ENCODE measurements at places on chromosomes 2 and 18. TPM values are rescaled to one million over a fixed set of nuclear protein-coding genes. Genes with fewer than 3 reads are reported as not detected.

- H3K27ac ChIP-seq = no peak overlapping the region
- DNase-seq = no peak
- H3K36me3 ChIP-seq = no peaks in the 10 kb centered on the region
- no peaks in the 10 kb centered on the region for H3K4me1 ChIP-seq
- no peak overlapping the region for H3K4me3 ChIP-seq
Observed at GRCh38 chr18:45399643-45400042, 215.6 kb upstream of the SLC14A2 start.

DNA sequence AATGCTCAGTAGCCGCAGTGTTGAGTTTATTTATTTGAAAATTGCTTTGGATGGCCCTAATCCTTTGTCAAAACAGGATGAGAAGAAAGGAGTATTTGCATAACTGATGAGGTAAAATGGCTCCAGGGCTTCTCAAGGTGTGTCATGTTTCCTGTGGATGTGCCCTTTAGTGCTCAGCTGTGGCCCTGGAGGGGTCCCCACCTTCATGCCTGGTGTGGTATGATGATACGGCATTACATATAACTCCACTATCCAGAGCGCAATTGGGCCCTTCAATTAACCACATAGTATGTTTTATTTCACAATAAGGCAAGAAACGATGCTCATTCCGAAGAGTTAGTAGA, 39.8 kb upstream of the TMEM178A start:
- H3K36me3 ChIP-seq = no peaks in the 10 kb centered on the region
- H3K4me3 ChIP-seq = no peak overlapping the region
- H3K27me3 ChIP-seq = no peaks in the 10 kb centered on the region
- H3K4me1 ChIP-seq = peaks cover 14% of the 10 kb centered on the region
- H3K27ac ChIP-seq = no peak overlapping the region

DNA sequence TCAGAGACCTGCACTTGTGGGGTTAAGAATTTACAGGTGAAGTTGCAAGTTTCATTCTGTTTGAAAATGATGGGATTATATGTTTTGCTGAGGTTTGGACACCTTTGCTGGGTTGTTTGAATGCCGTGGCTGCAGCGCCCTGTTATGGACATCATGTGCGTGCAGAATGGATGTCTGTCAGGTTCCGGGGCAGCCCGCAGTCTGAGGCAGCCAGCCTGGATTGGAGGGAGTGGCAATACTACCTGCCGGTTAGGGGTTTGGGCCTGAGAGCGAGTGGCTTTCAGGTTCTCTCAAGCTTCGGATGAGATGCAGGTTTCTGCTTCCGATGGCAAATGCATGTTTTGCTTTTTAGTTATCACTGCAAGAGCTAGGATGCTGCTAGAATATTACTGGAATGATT, 1.1 kb downstream of the CASP8 start:
- H3K27me3 ChIP-seq = no peaks in the 10 kb centered on the region
- no peak for DNase-seq
- H3K4me3 ChIP-seq = no peak overlapping the region
- no peak overlapping the region for H3K27ac ChIP-seq

GRCh38 chr18:55102501-55102900, 143.2 kb upstream of the CCDC68 start:
- no peaks in the 10 kb centered on the region for H3K36me3 ChIP-seq
- H3K27ac ChIP-seq = no peak overlapping the region
- H3K27me3 ChIP-seq = no peaks in the 10 kb centered on the region
- DNase-seq = no peak
- no peaks in the 10 kb centered on the region for H3K4me1 ChIP-seq

DNA sequence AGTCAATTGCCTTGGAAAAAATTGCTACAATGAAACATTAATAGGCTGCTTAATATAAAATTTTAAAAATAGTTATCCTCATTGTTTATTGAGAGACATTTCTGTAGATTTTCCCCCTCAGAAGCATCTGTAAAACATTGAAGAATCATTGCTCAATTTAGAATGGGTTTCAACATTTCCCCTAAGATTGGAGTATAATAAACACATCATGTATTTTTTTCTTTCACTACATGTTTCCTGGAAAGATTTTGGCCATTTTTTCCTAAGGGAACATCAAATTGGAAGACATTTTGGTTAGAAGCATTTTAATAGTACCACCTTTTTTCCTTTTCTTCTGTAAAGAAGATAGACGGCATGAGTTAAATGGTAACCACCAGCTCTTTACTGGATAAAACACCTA, 443.2 kb upstream of the SPHKAP start:
- no peaks in the 10 kb centered on the region for H3K27me3 ChIP-seq
- DNase-seq = no peak
- H3K36me3 ChIP-seq = no peaks in the 10 kb centered on the region
- no peak overlapping the region for H3K27ac ChIP-seq
- H3K4me3 ChIP-seq = no peak overlapping the region
- H3K4me1 ChIP-seq = no peaks in the 10 kb centered on the region

GRCh38 chr18:69785466-69785865, 162.2 kb downstream of the CD226 start:
- H3K27ac ChIP-seq = no peak overlapping the region
- H3K36me3 ChIP-seq = no peaks in the 10 kb centered on the region
- H3K4me3 ChIP-seq = no peak overlapping the region
- no peak for DNase-seq

GRCh38 chr2:150023663-150024062, 436.1 kb upstream of the MMADHC start:
- no peaks in the 10 kb centered on the region for H3K27me3 ChIP-seq
- H3K4me3 ChIP-seq = no peak overlapping the region
- H3K4me1 ChIP-seq = no peaks in the 10 kb centered on the region

CCDC68 gene
- total RNA-seq = 16.2 TPM

MARCHF4 gene
- 0.15 TPM for total RNA-seq

TUBA4A gene
- 21.0 TPM for total RNA-seq

CPO gene
- total RNA-seq = 0.40 TPM

MRPL30 gene
- total RNA-seq = 46.4 TPM

RAD51AP2 gene
- not detected for total RNA-seq

PLGLB1 gene
- 5.1 TPM for total RNA-seq

TGOLN2 gene
- 146 TPM for total RNA-seq

OSR1 gene
- 14.9 TPM for total RNA-seq

PARD3B gene
- total RNA-seq = 40.6 TPM

Data from thyroid gland (tissue), 4 donors.